ENCODE measurements at places on chromosomes 4 and X.

DNA sequence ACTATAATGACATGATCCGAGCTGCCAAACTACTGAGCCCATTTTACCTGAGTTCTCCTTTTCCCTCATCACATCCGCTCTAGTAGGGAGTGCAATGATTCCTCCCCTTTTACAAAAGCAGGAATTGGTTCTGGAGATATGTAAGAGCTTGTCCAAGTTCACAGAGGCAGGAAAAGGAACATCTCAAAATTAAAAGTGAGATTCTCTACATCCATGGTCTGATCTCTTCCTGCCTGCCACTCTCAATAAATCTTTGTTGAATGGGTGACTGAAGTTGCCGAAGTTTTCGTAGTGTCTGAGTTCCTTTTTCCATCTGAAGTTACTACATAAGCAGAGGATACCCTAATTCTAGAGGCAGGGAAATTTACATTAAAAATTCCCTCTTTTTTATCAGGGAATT, at the start of gene FGFBP1:
Gene FGFBP1 (minus strand): TSS at position 101 of the 400 bp plus-strand sequence. CDS start 2,108 bp downstream, outside the sequence.
- DNase-seq = no peak

- DNase-seq = no peak
Measured at GRCh38 chr4:10025230-10025806, 4.0 kb upstream of the SLC2A9 start.

DNA sequence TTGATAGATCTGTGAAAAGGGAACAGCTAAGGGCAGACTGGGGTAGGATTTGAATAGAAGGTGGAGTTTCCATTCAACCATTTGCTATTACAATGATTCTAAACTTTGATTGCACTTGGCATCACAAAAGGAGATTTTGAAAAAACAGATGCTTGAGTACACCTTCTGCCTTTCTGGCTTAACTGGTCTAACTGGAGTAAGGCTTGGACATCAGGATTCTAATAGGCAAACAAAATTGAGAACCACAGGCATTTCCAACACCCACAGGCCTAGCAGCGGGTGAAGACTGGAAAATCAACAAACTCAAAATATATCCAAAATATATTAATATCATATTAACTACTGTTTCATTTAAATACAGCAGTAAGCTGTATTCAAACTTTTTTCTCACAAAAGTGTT, 1.9 kb upstream of the VEGFC start:
- DNase-seq = no peak

GRCh38 chr4:8526363-8526855, 53.8 kb upstream of the GPR78 start:
- no peak for DNase-seq

GRCh38 chrX:13372203-13372980, 52.5 kb upstream of the ATXN3L start:
- DNase-seq = no peak
